ENCODE measurements at places on chromosomes 6 and 20. TPM values are rescaled to one million over a fixed set of nuclear protein-coding genes. Genes with fewer than 3 reads are reported as not detected.

KCNB1 gene
- 0.99 TPM for polyA plus RNA-seq

ADGRB3 gene
- polyA plus RNA-seq, result 2.1 TPM

AGER gene
- 3.1 TPM for polyA plus RNA-seq

BMP7 gene
- 3.9 TPM for polyA plus RNA-seq

ID4 gene
- 9.6 TPM for polyA plus RNA-seq

PDYN gene
- polyA plus RNA-seq, result not detected

HLA-DRB1 gene
- 83.7 TPM for polyA plus RNA-seq

SPDEF gene
- 0.22 TPM for polyA plus RNA-seq

BPIFB4 gene
- polyA plus RNA-seq, result not detected

CALHM5 gene
- 1.2 TPM for polyA plus RNA-seq

AFDN gene
- polyA plus RNA-seq, result 17.4 TPM

RSPO3 gene
- 0.73 TPM for polyA plus RNA-seq

SLC17A3 gene
- not detected for polyA plus RNA-seq

DNA sequence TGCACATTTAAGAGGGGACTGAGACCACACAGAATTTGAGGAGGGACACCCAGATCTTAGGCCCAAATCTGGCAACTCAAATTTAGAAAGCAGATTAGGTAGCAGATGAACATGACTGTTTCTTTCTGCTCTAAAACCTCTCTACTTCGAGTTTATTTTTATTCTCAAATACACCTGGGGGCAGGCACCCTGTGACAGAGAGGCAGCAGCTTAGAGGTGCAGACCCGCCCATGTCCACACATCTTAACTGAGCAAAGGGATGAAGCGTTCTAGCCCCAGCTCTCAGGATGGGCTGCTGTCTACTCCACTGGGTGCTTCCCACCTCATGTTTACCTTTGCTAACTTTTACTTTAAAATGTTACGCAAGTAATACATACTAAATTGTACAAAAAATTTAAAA is 125.0 kb downstream of the SLC23A2 start:
- no peak for DNase-seq

DNA sequence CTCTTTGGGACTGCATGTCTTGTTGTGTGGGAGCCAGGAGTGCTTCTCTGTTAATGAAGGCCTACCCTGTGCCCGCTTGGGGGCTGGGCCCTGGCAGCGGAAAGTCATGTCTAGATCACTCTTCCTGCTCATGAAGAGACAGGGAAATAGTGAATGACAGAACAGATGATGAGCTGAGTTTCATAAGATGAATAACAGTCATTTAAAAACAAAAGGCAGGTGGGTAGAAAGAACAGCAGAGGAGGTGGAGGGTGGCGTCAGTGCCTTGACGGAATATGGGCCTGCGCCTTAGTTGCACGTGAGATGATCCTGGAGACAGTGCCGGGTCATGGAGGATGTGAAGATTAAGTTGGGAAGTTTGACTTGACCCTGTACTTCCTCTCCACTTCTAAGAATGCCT is 85.5 kb downstream of the ARID1B start:
- no peak for DNase-seq

- no peak for DNase-seq
These were observed 12.0 kb downstream of the GLP1R start for GRCh38 chr6:39060467-39061160.

- no peak for DNase-seq
These were observed 54.8 kb downstream of the PLG start for GRCh38 chr6:160756871-160757270.

- no peak for DNase-seq
These were observed 3.2 kb upstream of the ANKRD60 start for GRCh38 chr20:58231683-58232082.

GRCh38 chr20:4637081-4637797 is 84.5 kb upstream of the PRND start:
- DNase-seq, result no peak

GRCh38 chr6:47407300-47408281 is 70.0 kb upstream of the CD2AP start:
- no peak for DNase-seq

GRCh38 chr20:3716195-3716834 is 3.9 kb upstream of the SIGLEC1 start:
- DNase-seq, result peak; percentile 46

GRCh38 chr6:42877695-42878094 is 1.7 kb upstream of the RPL7L1 start:
- DNase-seq, result no peak

DNA sequence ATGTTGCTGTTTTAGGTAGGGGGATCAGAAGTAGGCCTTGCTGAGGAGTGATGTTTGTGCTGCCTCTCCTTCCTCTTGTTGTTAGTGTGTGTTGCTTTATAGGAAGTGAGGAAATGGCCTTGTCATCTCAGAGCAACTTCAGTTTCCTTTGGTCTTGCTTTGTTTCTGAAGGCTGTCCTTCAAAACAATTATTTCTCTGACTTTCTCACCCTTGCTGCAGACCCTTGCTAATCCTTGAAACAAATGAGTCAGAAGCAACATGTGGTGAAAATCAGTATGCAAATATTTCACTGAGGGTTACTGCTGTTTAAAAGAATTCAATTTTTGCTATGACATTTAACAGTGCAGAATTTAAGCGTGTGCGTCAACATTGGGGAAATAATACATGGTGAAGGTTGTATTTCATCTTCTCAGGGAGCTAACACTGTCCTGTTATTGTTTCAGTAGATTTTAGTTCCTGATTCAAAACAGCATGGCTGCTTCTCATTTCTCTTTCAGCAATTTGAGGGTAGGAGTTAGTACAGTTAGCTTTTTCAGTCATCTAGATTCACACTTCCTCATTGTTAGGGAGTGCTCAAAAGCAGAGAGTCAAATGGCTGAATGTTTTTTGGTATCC is 13.8 kb downstream of the RNF144B start:
- no peak for DNase-seq

DNA sequence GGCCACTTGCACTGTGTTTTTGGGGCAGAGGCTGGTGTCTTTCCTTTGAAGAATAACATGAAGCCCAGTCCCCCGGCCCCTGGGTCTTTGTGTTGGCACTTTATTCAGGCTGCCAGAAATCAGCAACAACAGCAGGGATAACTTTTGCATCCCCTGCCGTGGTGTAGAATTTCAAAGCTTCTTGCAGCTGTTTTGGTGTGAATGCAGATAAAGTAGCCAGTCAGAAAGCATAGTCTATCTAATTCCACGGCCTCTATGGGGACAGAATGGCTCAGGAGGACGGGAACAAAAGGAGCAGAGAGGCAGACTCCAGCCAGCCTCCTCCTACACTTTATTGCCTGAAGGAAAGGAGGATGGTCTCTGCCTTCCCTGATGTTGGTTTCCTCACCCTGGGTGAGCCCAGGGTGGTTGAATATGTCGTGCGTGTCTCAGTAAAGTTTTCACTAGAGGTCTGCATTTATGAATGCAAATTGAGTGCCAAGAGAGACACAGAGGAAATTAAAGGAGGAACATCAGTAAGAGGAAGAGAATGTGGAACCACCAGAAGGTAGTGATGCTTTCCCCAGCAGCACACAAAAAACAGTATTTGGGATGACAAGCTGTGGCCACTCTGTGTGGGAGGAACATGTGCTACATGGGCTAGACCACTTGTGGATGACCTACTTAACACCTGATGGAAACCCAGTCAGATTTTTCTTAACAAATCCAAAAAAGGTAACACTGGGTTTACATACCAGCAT is 125.9 kb upstream of the TRAF3IP2 start:
- DNase-seq, result no peak

GRCh38 chr6:159533568-159533967 is 159.5 kb downstream of the SOD2 start:
- DNase-seq, result no peak

GRCh38 chr6:129936329-129937165 is 75.4 kb upstream of the TMEM244 start:
- DNase-seq, result peak; percentile 20

GRCh38 chr6:93894521-93894920 is 475.2 kb upstream of the EPHA7 start:
- no peak for DNase-seq
